HS-5 (cell line): ENCODE measurements at places on chromosomes 11 and 22.

DNA sequence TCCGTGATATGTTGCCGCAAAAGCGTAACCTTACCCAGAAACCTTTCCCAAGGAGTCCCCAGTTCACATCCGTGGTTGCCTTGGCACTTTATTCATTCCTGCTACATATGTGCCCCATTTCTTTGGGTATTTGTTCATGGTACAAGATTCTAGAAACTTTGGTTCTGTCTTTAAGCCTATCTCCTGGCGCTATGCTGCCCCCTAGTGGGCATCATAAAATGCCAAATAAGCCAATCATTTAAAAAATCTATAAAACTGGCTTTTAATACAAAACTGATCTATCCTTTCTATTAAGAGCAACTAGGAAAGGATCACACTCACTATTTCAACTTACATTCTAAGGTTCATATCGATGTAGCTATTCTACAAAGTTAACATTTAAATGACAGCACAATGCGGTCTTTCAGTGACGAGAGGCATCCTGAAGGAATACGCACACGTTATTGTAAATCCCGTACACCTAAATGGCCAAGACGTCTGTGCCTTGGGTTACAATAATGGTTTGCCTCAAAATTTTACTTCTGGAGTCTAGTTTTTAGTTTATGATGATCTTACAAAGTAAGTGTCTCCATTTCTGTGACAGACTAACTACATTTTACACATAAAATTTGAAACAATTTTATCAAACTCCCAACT is 16.2 kb downstream of the PIWIL3 start:
- peak; percentile 25 for DNase-seq

DNA sequence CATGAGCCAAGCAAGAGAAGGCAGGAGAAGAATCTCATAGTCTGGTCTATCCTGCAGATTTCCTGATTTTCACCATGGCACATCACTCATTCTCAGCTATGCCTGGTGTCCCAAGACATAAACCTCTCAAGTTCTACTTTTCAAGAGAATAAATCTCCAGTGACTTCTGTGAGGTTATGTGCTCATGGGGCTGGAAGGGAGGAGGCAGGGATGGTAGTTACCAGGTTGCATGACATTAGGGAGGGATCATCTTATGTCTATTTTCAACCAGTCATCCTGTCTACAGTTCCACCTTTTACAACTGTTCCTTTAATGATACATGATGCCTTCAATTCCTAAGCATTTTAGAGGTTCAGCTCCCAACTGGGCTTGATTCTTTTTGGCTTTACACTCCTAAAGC is 297.7 kb downstream of the SOX6 start:
- no peak for DNase-seq

GRCh38 chr11:92128026-92128425 is 96.6 kb upstream of the FAT3 start:
- DNase-seq = no peak

- peak; percentile 9 for DNase-seq
Measured at GRCh38 chr22:47094861-47095330, 332.4 kb downstream of the TBC1D22A start.

DNA sequence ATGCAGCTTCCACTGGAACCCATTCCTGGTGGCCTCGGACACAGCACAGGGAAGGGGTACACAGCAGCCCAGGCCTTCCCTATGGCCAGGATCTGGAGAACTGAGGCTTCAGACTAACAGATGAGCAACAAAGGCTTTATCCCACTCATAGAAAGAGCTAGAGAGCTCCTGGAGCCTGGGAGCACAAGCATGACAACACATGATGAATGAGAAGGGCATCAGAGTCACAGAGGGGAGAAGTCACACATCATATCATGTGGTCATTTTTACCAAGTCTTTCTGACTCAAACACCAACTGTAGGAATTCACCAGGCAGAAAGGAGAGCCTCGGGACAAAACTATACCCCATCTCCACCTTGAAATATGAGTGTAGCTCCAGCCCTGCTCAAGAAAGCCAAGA is 43.2 kb downstream of the NRXN2 start:
- DNase-seq = no peak

DNA sequence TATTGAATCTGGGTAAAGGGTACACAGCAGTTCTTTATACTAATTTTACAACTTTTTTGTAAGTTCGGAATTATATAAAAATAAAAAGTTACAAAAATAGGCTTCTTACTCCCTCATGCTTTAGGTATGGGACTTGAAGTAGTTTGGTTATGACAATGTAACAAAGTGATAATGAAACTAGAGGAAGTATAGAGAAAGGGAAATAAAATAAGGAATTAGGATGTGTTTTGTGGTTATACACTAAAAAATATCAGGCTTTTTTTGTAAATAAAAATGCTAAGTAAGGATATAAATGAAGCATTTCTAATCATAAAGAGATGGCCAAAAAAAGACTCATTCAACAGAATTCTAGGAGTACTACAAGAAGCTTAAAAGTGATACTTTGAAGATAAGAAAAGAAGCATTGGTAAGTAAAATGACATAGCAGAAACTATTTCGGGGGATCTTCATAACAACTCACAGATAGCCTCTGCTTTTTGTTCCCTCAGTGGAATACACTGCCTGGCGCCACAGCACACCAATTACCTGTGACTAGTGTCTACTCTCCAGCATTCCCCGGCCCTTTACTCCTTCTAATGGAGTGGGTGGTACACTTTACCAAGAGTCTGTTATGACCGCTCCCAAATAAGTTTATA is 322.7 kb upstream of the PITPNB start:
- no peak for DNase-seq

DNA sequence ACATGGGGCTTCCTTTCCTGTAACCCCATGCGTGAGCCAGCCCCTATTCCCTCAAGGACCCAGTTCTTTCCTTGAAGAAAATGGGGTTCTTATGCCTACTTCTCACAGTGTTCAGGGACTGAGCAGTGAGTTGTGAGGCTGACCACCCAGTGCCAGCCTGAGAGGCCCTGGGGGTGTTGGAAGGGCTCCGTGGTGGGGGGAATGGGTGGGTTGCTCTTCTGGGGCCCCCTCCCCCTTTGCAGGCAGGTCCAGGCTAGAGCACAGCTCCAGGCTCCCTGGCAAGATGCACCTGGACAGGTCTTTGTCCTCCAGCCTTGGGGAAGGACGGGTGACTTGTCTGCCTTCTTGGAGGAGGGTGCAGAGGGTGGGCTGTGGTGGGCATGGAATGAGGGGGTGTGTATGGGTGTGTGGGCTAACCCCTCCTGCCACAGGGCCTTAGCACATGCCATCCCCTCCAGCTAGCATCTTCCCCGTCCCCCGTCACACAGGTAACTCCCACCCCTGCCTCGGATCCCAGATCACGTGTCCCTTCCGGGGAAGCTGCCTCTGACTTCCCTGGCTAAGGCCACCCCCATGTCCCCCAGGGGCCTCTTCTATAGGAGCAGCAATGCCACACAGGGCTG is 64.6 kb downstream of the MYEOV start:
- DNase-seq = no peak

DNA sequence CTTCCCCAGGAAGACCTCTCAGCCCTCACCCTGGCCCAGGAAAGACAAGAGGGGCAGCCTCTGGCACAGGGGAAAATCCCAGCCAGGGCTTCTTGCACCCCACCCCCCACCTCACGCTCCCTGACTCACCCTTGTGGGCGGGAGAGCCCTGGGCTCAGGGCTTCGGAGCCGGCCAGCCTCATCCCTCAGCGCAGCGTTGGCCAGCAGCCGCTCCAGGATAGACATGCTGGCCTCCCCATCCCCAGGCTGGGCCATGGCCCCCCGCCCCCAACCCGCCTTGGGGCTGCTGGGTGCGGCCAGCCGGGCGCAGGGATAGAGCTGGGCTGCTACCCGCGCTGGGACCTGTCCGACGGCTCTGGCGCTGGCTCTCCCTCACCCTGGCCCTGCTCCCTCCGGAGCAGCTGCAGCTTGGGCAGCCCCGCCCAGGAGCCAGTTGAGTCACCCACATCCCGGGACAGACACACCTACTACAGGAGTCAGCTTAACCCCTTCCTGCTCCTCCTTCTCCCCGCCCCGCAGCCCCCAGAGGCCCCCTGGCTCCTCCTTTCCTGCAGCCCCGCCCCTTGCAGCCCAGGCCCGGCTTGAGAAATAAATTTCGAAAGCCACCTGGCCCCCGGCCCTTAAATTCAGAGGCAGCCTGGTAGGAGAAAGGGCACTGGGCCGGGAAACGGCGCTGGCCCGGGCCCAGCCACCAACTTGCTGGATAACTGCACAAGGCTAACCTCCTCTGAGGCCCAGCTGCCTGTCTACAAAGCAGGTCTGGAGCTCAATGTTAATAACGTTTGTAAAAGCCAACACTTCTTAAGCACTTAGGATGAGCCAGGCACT is 13.4 kb downstream of the TNKS1BP1 start:
- DNase-seq = peak; percentile 88

GRCh38 chr11:104897891-104898684 is at the start of gene CASP12:
CASP12 (minus strand) TSS chr11:104898460.
- DNase-seq = no peak

DNA sequence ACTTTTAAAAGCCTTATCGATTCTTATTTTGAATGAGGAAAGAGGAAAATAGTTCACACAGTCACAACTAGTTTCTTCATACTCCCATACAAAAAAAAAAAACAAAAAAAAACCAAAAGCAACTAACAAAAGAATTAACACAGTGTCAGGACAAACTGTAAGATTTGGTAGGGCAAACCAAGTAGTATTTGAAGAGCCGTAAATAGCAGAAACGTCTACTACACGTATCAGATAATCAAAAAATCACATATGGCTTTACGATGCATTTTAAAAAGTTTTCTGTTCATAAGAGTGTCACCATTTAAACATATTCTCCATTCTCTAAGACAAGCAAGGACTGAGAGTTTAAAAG is 2.3 kb downstream of the PICALM start:
- no peak for DNase-seq

GRCh38 chr11:126305699-126306098 is 1.8 kb downstream of the DCPS start:
- no peak for DNase-seq

DNA sequence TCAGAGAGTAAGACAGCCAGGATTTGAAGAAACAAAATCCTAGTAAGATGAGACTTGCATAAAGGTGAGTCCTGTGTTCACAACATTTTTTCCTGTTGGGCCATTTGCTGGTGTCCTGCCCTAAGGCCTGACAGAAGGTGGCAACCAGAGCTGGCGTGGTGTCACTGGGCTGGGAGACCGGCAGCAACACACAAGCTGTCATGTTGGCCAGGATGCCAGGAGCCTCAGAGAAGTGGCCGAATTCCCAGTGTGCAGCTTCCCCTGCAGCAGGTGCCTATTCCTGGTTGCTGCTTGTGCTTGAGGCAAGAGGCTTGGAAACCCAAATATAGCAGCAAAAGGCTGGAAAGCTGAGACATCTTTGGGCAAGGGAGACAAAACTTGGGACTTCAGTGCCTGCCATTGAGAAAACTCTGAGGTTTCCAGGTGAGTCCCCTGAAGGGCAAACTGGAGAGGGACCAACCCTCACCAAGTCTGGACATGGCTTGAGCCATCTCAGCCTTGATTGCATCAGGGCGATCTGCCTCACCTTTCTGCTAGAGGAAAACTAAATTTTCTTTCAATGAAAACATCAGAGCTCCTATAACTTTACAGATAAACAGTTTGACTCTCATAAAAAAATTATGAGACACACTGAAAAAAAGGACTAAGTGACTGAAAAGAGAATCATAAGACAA is 25.9 kb downstream of the ALG12 start:
- DNase-seq = no peak

- DNase-seq = no peak
Measured at GRCh38 chr11:13118650-13119049, 109.5 kb downstream of the RASSF10 start.

- no peak for DNase-seq
Measured at GRCh38 chr11:61125310-61125684, 23.0 kb downstream of the CD5 start.

GRCh38 chr11:102577182-102577581 is 46.6 kb upstream of the MMP7 start:
- DNase-seq = no peak

GRCh38 chr11:73590991-73591390 is 6.9 kb downstream of the FAM168A start:
- DNase-seq = no peak

DNA sequence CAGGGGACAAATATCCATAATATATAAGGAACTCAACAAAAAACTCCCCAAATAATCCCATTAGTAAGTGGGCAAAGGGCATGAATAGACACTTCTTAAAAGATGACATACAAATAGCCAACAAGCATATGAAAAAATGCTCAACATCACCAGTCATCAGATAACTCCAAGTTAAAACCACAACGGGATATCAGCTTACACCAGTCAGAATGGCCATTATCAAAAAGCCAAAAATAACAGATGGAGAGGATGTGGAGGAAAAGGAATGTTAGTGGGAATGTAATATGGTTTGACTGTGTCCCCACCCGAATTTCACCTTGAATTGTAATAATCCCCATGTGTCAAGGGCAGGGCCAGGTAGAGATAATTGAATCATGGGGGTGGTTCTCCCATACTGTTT is 350.1 kb downstream of the GUCY1A2 start:
- DNase-seq = peak; percentile 42

DNA sequence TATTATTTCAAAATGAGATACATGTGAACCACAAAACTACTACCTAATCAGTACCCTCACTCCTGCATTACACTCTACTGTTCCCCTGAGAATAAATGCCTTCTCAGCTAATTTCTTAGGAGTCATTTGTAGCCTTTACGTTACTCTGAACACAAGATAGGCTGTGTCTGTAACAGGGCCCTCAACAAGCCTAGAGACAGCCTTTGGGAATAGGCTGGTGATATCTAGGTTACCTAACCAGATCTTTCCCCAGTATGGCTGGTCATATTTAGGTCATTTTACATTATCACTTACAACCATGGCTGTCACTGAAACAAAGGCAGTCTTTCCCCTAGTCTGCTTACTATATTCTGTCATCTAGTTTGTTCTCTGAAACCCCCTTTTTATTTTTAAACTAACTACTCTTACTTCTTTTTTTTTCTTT is 14.2 kb downstream of the ATM start:
- no peak for DNase-seq

- DNase-seq = peak; percentile 32
Measured at GRCh38 chr11:62081378-62082291, 42.2 kb upstream of the INCENP start.

- DNase-seq = peak; percentile 83
Measured at GRCh38 chr11:74278721-74279161, 32.7 kb downstream of the P4HA3 start.

- DNase-seq = no peak
Measured at GRCh38 chr22:40044870-40045834, 50.4 kb downstream of the FAM83F start.

- peak; percentile 19 for DNase-seq
Measured at GRCh38 chr11:129115652-129116586, 76.2 kb downstream of the ARHGAP32 start.
